ENCODE measurements at places on chromosomes 6 and 20.

DNA sequence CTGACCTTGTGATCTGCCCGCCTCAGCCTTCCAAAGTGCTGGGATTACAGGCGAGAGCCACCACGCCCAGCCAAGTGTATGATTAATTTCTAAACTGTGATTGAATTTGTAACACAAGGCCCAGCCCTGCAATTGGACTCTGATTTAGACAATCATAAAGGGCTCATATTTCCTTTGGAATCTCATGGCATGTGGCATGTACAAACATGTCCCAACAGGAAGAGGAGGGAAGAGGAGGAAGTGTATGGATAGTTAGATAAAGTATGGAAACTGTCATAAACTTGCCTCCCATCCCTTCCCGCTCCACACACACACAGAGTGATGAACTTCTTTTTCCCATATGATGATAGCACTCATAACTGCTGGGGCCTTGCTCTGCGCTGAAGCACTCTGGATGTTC is 27.2 kb upstream of the QKI start:
- DNase-seq = no peak

GRCh38 chr6:169452117-169452868 is 198.6 kb upstream of the THBS2 start:
- DNase-seq = no peak

DNA sequence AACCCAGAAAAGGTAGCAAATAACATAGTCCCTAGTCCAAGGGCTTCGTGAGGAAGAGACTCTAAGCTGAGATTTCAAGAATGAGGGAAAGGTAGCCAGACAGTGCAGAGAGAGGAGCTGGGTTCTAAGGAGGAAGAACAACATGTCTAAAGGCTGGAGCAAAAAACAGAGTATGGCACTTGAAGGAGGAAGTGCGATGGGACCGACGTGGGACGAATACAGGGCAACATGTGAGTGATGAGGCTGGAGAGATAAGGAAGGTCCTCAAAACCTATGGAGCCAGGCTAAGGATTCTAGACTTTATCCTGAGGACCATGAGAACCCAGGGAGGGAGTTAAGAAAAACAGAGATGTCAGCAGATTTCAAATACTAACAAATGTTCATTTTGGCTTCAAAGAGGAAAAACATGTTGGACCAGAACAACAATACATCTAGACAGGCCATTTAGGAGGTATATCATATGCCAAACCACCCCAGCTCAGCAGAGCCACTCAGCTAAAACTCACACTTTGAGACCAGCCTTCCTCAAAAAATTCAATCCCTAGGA is 17.5 kb downstream of the ATXN1 start:
- DNase-seq = no peak

DNA sequence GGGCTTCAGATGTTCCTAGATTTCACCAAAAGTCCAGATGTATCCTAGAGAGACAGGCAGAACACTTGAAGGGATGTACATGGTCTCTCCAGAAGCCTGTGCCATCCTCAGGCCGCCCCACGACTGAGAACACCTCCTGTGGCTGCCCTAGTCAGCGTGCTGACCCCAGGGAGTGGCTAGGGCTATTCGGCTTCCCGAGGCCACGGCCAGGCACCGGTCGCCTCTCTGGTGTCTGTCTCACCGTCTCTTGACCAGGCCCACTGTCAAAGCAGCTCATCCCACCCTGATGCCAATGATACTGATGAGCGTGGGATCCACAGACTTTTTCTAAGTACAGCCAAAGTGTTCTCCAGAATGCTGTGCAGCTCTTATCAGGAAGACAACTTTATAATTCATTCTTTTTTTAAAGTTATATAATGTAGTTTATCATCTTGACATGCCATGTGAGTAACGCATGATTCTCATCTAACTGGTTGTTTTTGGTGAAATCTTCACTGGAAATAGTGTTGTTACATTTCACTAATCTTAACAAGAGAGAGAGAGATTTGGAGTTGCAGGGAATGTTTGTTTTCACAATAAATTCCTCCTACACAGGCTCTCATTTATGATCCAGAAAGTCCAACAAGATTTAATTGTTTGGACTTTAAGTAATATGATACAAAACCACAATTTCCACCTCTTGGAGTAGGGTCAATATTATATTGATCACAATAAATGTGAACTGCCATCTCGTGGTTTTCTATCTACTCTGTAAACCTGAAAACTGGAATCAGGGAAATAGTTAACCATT is 41.7 kb upstream of the KLHL31 start:
- no peak for DNase-seq

GRCh38 chr6:137877606-137878005 is 10.5 kb downstream of the TNFAIP3 start:
- no peak for DNase-seq

- peak; percentile 37 for DNase-seq
These were observed 35.0 kb downstream of the SHPRH start for GRCh38 chr6:145929037-145929633.

- DNase-seq = no peak
These were observed 93.6 kb upstream of the AGPAT4 start for GRCh38 chr6:161367472-161367871.

DNA sequence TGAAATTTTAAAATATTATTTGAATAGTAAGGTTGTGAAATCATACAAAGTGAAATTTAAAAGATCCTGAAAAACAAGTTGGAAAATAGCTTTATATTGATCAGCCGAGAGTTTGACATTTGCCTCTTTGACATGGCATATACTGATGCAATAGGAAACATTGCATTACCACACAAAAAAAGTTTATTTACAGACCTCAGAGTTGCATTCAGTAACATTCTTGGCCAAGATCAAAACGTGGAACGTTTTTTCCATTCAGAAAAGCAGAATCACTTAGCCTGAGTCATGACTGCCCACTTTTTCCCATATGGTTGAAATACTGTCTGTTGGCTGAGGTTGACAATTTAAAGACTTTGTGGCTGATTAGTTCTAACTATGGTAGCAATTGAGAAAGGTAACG is 55.1 kb upstream of the BACH2 start:
- peak; percentile 14 for DNase-seq

- DNase-seq = no peak
These were observed 67.0 kb downstream of the DNAAF9 start for GRCh38 chr20:3340443-3340842.

DNA sequence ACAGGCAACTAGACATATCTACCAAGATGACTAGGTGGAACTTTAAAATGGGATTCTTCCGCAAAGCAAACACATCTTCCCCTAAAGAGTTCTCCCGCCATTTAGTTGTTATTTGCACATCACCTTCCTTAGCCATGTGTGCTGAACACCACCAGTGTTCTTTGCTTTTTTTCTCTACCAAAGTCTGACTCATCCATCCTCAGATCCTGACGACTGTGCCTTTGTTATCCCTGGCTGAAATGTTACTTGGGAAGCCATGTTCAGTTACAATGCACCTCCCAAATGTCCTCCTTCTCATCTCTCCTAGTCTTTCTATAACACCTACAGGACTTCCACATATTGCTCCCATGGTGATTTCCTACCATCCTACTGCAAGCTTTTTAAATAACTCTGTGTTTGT is 593.5 kb upstream of the ARID1B start:
- DNase-seq = no peak

DNA sequence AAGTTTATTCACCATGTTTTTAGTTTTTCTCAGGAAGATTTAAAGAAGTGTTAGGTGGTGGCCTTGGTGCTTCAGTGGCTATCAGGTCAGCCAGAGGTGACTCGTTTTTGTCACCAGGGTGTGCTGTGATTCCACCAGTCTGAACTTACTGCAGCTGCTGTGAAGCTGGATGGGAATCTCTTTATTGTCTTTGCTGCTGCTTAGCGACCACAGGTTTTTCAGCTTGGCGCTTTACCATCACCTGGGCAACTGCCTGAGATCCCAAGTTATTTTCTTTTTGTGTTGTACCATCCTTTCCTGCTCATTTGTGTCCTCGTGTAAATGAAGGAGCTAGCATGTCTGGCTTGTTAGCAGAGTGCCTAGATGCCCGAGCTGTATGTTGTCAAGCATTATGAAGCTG is 146.9 kb downstream of the MACROD2 start:
- DNase-seq = no peak

DNA sequence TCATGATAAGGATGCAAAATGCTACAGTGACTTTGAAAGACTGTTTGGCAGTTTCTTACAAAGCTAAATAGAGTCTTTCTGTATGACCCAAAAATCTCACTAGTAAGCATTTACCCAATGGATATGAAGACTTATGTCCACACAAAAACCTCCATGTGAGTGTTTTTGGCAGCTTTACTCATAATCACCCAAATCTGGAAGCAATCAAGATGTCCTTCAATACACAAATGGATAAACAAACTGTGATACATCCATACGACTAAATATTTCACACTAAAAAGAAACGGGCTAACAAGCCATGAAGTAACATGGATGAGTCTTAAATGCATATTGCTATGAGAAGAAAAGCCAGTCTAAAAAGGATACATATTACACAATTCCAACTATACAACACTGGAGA is 117.2 kb downstream of the PDE10A start:
- no peak for DNase-seq

DNA sequence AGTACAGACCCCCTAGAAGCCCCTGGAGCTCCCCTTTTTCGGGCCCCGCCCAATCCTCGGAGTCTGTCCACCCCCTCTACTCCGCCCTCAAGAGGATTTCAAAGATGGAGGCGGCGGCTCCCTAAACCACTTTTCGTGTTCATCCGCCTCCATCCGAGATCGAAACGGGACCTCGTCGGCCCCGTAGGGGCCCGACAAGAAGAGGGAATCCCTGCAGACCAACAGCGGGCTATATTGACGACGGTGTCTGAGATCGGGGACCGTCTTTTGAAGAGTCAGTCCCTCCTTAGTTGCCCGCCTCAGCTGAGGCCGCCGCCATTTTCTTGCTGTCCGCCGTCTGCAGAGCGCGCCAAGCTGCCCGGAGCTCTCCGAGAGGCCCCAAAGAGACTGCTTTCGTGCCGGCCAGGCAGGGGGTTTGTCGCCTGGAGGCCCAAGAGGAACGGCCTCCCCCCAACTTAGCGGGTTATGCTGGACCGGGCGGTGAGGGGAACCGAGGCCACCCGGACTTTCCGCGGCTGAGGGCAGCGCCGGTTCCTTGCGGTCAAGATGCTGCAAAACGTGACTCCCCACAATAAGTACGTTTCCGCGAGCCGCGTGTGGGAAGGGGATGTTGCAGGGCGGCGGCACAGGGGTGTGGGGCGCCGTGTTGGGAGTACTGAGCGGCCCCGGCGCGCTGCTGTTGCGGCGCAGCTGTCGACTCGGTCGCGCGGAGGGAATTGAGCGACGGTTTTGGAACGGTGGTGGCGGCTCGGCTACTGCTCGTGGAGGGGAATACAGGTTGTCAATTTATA is 4.2 kb downstream of the BRD2 start:
- peak; percentile 66 for DNase-seq

DNA sequence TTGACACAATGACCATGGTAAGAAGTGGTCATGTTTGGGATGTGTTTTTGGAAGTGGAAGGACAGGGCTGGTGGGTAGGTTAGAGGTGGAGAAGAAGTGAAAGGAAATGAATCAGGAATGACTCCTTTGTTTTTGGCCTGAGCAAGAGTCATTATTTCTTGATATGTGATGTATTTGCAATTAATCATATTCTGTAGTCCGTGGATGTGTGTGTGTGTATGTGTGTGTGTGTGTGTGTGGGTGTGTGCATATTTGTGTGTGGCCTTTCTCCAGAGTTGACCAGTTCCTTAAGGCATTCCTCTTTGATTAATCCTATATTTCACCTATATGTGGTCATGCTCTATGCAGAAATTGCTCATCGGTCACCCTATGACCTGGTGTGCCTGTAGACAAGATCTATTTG is 130.7 kb downstream of the UTRN start:
- no peak for DNase-seq

- no peak for DNase-seq
These were observed 48.7 kb upstream of the DDR1 start for GRCh38 chr6:30835576-30835975.

DNA sequence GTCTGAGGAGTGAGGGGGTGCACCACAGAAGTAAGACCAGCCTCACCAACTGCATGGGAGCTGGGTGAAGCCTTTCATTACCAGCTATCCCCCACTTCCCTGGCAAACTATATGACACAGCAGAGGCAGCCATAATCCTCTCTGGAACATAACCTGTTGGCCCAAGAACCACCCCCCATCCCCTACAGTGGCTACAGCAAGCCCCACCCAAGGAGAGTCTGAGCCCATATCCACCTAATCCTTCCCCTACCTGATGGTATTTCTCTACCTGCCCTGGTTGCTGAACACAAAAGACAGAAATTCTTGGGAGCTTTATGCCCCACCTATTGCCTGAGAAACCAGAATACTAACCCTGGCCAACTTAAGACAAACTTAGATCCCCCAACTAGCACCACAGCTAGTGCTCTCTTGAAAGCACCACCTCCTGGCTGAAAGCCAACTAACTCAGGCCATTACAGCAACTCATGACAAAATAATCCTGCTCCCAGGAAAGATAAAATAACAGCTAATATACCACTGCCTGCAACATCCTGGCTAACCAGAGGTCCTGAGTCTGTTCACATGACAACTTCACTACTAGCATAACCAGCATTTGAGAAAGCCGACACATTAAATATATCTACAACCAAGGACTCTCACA is 11.2 kb downstream of the RNGTT start:
- DNase-seq = no peak

GRCh38 chr20:46694484-46694883 is 5.2 kb upstream of the TP53RK start:
- peak; percentile 20 for DNase-seq

GRCh38 chr6:29887819-29888776 is 54.2 kb upstream of the HLA-A start:
- DNase-seq = peak; percentile 85

DNA sequence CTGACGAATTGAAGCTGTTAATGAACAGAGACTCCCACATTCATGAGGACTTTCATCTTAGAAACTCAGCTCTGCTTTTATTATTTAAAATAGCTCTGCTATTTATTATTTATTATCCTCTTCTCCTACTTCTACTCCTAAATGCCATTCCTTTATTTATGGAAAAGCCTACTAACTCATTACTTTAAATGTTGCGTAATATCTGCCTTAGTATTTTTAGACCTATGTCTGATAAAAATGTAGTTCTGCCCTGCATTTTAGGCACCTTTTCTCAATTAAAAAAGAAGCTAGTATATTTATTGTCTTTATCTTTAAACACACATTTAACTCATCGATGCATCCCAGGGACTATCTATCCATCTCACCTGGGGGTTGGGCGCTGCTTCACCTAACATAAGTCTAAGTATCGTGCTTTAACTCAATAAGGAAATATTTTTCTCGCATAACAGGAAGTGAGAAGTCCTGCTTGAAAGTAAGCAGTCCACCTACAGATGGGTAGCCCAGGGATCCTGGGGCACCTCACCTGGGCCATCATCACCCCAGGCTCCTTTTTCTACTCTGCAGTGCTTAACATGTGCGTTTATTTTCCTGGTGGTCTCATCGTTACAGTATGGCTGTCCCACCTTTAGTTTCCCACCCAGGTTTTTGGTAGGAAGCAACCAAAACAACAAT is 31.3 kb upstream of the FAM184A start:
- DNase-seq = no peak

GRCh38 chr20:43900496-43900895 is 14.2 kb upstream of the TOX2 start:
- no peak for DNase-seq

GRCh38 chr6:108621117-108621516 is 60.4 kb downstream of the FOXO3 start:
- no peak for DNase-seq

GRCh38 chr20:31570735-31571617 is 34.1 kb upstream of the ID1 start:
- DNase-seq = no peak

All from activated CD4-positive, alpha-beta T cell treated with anti-CD3 and anti-CD28 coated beads, Interleukin-10, Interleukin-2, amounts not matched to agents 100 ng/mL and 50 ng/mL, durations not matched to agents 16 hours and 8 hours (primary cell).